Activated CD8-positive, alpha-beta T cell treated with anti-CD3 and anti-CD28 coated beads for 36 hours (primary cell): ENCODE measurements at places on chromosomes 7 and 10.
A peak's percentile ranks its signal among the peaks of the same experiment; 100 is the strongest.

DNA sequence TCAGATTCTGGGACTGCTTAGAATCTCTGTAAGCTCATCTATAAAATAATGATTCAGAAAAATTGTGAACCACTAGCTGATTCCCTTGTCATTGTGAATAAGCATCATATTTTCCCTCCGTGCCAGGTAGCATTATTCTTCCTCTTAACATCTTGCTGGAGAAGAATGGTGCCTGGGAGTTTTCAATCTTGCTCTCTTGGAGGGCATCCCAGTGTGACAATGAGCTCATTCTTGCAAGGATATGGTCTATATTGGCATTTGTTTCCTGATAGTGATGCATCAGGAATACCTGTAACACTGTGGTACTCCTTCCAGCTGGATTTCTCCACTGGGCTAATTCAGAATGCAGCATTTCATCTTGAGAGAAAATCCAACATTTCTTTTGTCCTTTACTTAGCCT is 126.4 kb upstream of the ITGB1 start:
- no peak for DNase-seq
- peaks cover 2% of the 10 kb centered on the region for H3K36me3 ChIP-seq
- H3K4me3 ChIP-seq, result no peak overlapping the region
- H3K27me3 ChIP-seq, result no peaks in the 10 kb centered on the region
- peaks cover 14% of the 10 kb centered on the region for H3K4me1 ChIP-seq
- no peak overlapping the region for H3K27ac ChIP-seq

GRCh38 chr7:105890290-105890997 is 14.0 kb upstream of the ATXN7L1 start:
- H3K27me3 ChIP-seq, result no peaks in the 10 kb centered on the region
- H3K4me1 ChIP-seq, result peaks cover 28% of the 10 kb centered on the region
- no peaks in the 10 kb centered on the region for H3K36me3 ChIP-seq
- DNase-seq, result peak; percentile 84
- no peak overlapping the region for H3K4me3 ChIP-seq
- no peak overlapping the region for H3K27ac ChIP-seq

- DNase-seq, result peak; percentile 31
- H3K36me3 ChIP-seq, result peaks cover 4% of the 10 kb centered on the region
- no peak overlapping the region for H3K4me3 ChIP-seq
- no peaks in the 10 kb centered on the region for H3K27me3 ChIP-seq
- H3K27ac ChIP-seq, result no peak overlapping the region
- H3K4me1 ChIP-seq, result peaks cover 19% of the 10 kb centered on the region
These were observed 155.5 kb downstream of the SVIL start for GRCh38 chr10:29479081-29479925.

- no peak overlapping the region for H3K27ac ChIP-seq
- no peak for DNase-seq
- H3K27me3 ChIP-seq, result peaks cover 4% of the 10 kb centered on the region
- H3K4me3 ChIP-seq, result no peak overlapping the region
- no peaks in the 10 kb centered on the region for H3K4me1 ChIP-seq
These were observed 12.6 kb upstream of the WDFY4 start for GRCh38 chr10:48671914-48672595.

DNA sequence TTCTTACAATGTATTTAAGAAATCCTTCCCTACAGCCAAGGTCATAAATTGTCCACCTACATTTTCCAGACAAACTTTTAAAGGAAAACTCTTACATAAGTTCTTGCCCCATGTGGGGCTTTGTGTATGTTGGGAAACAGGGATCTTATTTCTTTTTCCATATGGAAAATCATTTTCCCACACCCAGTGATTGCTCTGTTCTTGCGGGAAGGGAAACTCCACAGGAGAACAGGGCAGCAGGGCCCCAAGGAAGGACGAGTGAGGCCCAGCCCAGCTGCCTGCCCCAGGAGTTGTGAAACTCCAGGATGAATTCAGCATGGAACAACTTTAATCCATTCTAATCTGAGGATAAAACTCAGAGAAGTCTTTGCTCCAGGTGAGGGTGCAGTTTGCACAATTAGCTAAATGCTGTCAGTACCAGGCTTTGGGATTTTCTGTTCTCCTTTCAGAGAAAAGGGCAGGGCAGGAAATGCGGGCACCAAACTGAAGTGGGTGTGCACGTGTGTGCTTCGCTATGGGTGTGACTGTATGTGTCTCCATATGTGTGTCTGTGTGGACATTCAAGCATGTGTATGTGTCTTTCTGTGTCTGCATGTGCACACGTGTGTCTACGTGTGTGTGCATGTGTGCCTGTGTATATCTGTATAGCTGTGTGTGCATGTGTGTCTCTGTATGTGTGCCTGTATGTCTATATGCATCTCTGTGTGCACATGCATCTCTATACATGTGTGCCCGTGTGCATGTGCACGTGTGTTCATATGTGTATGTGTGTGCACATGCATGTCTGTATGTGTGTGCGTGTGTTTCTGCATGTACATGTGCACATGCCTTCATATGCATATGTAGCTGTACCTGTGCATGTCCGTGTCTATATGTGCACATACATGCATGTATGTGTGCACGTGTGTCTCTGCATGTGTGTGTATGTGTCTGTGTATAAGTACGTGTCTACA is 102.0 kb upstream of the FAM20C start:
- H3K4me1 ChIP-seq, result peaks cover 9% of the 10 kb centered on the region
- H3K4me3 ChIP-seq, result no peak overlapping the region
- H3K27ac ChIP-seq, result no peak overlapping the region
- peak; percentile 15 for DNase-seq
- H3K36me3 ChIP-seq, result no peaks in the 10 kb centered on the region

GRCh38 chr10:22370320-22370719 is 25.0 kb downstream of the SPAG6 start:
- H3K4me1 ChIP-seq, result peaks cover 36% of the 10 kb centered on the region
- no peak overlapping the region for H3K4me3 ChIP-seq
- H3K27ac ChIP-seq, result no peak overlapping the region
- peaks cover 4% of the 10 kb centered on the region for H3K27me3 ChIP-seq
- H3K36me3 ChIP-seq, result no peaks in the 10 kb centered on the region

- no peak overlapping the region for H3K4me3 ChIP-seq
- DNase-seq, result no peak
- H3K27ac ChIP-seq, result no peak overlapping the region
- H3K27me3 ChIP-seq, result peaks cover 2% of the 10 kb centered on the region
- no peaks in the 10 kb centered on the region for H3K36me3 ChIP-seq
- no peaks in the 10 kb centered on the region for H3K4me1 ChIP-seq
These were observed 138.0 kb upstream of the YAE1 start for GRCh38 chr7:39428221-39428620.

DNA sequence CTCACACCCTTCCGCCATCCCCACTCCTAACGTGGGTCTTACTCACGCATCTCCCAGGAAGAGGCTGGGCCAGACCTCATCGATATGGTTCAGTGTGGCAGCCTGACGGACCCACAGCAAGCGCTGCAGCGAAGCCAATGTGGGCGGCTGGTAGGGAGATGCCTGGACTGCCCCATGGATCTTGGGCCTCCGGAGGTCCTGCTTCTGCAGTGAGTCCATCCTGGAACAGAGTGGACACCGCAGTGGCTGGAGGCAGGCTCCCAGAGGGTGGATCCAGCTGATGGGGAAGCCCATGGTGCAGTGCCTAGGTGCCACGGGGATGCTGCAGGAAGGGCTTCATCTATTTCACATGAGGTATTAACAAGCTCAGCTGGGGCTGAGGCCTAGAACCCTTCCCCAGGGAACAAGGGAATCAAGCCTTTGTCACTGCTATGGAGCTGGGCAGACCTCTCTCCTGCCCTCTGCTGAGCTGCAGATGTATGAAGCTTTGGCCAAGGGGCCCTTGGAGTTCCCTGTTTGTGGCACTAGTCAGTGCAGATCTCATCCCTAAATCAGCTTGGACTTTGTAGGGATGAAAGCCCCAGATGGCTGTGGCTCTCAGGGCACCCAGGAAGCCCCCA is 13.7 kb upstream of the SAMD8 start:
- H3K36me3 ChIP-seq, result no peaks in the 10 kb centered on the region
- no peak for DNase-seq
- no peak overlapping the region for H3K4me3 ChIP-seq
- H3K4me1 ChIP-seq, result peaks cover 7% of the 10 kb centered on the region
- H3K27me3 ChIP-seq, result no peaks in the 10 kb centered on the region

GRCh38 chr10:63155388-63156020 is 22.4 kb downstream of the NRBF2 start:
- no peaks in the 10 kb centered on the region for H3K27me3 ChIP-seq
- no peak overlapping the region for H3K27ac ChIP-seq
- DNase-seq, result no peak
- H3K36me3 ChIP-seq, result peaks cover 24% of the 10 kb centered on the region

- no peak for DNase-seq
- H3K4me1 ChIP-seq, result no peaks in the 10 kb centered on the region
- H3K4me3 ChIP-seq, result no peak overlapping the region
- no peak overlapping the region for H3K27ac ChIP-seq
- no peaks in the 10 kb centered on the region for H3K27me3 ChIP-seq
These were observed 14.2 kb upstream of the POR start for GRCh38 chr7:75900617-75901315.

- no peak overlapping the region for H3K27ac ChIP-seq
- no peaks in the 10 kb centered on the region for H3K27me3 ChIP-seq
- no peak for DNase-seq
- H3K36me3 ChIP-seq, result peaks cover 5% of the 10 kb centered on the region
These were observed 1.2 kb downstream of the CLDN15 start for GRCh38 chr7:101236292-101236835.

GRCh38 chr7:118245267-118246040 is 20.9 kb downstream of the ANKRD7 start:
- H3K36me3 ChIP-seq, result no peaks in the 10 kb centered on the region
- no peak overlapping the region for H3K4me3 ChIP-seq
- no peak for DNase-seq

- no peak for DNase-seq
- H3K36me3 ChIP-seq, result no peaks in the 10 kb centered on the region
- H3K27ac ChIP-seq, result no peak overlapping the region
These were observed 178.8 kb upstream of the ANKRD30A start for GRCh38 chr10:36946598-36946997.

GRCh38 chr7:55965100-55965470 is 700 bp downstream of the NIPSNAP2 start:
- H3K27ac ChIP-seq, result peak overlapping the region; percentile 88
- peak overlapping the region; percentile 85 for H3K4me3 ChIP-seq
- peaks cover 23% of the 10 kb centered on the region for H3K36me3 ChIP-seq
- no peaks in the 10 kb centered on the region for H3K27me3 ChIP-seq

DNA sequence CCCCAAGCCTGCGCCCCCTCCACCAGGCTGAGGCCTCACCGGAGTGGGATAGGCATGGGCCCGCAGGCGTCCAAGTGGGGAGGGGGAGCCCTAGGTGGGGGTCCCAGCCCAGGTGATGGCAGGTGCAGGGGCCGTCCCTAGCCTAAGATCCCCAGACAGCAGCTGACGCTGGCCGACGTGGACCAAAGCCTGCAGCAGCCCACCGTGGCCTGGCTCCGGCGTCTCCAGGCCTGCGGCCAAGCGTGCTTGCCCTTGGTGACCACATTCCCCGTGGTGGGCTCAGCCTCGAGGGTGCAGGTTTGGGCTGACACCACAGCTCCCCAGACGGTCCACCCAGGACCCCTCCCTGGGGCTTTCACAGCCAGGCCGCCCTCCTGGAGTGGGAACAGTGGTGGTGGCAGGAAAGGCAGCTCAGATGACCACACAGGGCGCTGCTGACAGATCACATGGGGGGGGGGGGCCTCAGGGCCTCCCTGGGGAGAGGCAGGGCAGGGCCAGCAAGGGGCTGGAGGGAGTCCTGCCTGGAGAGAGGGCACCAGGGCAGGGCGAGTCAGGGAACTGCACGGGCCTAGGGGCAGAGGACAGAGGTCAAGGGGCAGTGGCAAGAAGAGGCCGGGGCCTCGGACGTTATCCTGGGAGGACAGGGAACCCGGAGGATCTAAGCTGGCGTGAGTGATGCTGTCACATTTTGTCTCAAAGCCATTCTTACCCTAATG is 767 bp upstream of the ADAM8 start:
- no peak for DNase-seq
- peaks cover 26% of the 10 kb centered on the region for H3K4me1 ChIP-seq
- peaks cover 2% of the 10 kb centered on the region for H3K36me3 ChIP-seq

DNA sequence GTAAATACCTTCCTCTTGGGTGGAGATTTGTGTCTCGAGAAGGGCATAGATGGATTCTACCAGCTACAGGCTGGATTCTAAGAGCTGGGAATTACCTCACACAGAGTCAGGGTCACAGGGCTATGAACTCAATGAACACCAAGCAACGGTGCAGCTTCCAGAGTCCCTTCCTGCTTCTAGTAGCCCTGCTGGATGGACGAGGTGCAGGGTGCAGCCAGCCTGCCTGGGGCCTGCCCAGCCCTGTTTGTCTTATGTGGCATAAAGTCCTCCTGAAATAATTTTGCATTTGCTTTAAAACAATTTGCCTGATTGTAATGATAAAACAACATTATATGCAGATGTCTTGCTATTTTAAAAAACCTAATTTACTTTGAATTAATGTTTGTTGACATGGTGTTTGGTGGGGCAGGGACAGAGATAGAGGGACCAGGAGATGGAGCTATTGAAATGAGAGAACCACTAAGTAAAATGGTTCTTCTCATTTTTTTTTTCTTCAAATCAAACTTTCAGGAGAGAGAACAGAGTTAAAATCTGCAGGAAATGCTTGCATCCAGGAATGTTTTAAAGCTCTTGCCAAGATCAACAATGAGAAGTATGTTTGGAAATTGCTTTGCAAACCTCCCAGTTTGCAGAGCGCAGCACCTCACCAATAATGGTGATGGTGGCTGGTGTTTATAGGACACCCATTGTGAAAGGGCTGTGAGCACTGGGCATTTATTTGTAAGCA is 305.4 kb upstream of the PODXL start:
- H3K4me3 ChIP-seq, result no peak overlapping the region
- no peak overlapping the region for H3K27ac ChIP-seq
- peaks cover 1% of the 10 kb centered on the region for H3K27me3 ChIP-seq
- H3K36me3 ChIP-seq, result no peaks in the 10 kb centered on the region
- DNase-seq, result no peak

GRCh38 chr10:96130326-96130995 is 364 bp downstream of the ZNF518A start:
- DNase-seq, result peak; percentile 80
- peaks cover 20% of the 10 kb centered on the region for H3K27me3 ChIP-seq
- H3K27ac ChIP-seq, result peak overlapping the region; percentile 98
- peaks cover 29% of the 10 kb centered on the region for H3K36me3 ChIP-seq

GRCh38 chr10:120950051-120950561 is 98.9 kb downstream of the WDR11 start:
- H3K36me3 ChIP-seq, result no peaks in the 10 kb centered on the region
- H3K4me3 ChIP-seq, result no peak overlapping the region
- no peaks in the 10 kb centered on the region for H3K4me1 ChIP-seq
- DNase-seq, result no peak

DNA sequence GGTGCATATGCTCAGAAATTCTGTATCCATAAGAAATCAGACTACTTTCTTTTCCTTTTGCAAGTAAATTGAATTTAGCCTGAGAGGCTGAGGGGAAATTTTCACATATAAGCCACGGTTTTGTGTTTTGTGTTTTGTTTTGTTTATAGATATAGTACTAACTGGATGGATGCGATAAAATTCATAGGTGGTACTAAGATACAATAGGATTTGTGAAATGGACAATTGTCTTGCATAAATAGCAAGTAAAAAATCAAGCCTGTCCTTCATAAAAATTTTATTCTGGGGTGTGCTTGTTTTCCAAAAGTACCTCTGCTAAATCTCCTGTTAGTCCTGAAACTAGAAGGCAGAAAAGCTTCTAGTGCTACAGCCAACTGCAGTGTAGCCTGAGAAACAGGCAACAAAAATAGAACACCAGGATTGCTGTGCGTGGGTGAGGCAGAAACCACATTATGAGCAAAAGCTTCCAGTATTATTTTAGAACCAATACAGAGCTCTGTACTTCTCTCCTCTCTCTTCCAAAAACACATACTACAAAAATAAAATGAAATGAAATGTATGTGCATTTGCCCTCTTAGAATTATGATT is 634 bp upstream of the HDAC9 start:
- H3K27me3 ChIP-seq, result peaks cover 4% of the 10 kb centered on the region
- DNase-seq, result peak; percentile 45
- H3K4me3 ChIP-seq, result peak overlapping the region; percentile 58
- peaks cover 19% of the 10 kb centered on the region for H3K4me1 ChIP-seq
- H3K36me3 ChIP-seq, result no peaks in the 10 kb centered on the region

- peaks cover 35% of the 10 kb centered on the region for H3K4me1 ChIP-seq
- peaks cover 18% of the 10 kb centered on the region for H3K36me3 ChIP-seq
- no peaks in the 10 kb centered on the region for H3K27me3 ChIP-seq
These were observed 1.7 kb upstream of the NCAPG2 start for GRCh38 chr7:158706273-158706704.
